Activated CD8-positive, alpha-beta T cell treated with anti-CD3 and anti-CD28 coated beads, Interleukin-2, amount 10 ng/mL, durations not matched to agents 7 days and 5 days (primary cell): ENCODE measurements at places on chromosomes 2 and 18. TPM values are rescaled to one million over a fixed set of nuclear protein-coding genes. Genes with fewer than 3 reads are reported as not detected.

The NT5C1B gene
- total RNA-seq: not detected

- no peak overlapping the region for H3K4me3 ChIP-seq
- DNase-seq: no peak
- no peaks in the 10 kb centered on the region for H3K27me3 ChIP-seq
- H3K4me1 ChIP-seq: no peaks in the 10 kb centered on the region
- H3K27ac ChIP-seq: no peak overlapping the region
Measured at GRCh38 chr2:2298081-2298480, 33.0 kb downstream of the MYT1L start.

GRCh38 chr2:173249661-173250641, 104.7 kb upstream of the CDCA7 start:
- no peak overlapping the region for H3K27ac ChIP-seq
- no peaks in the 10 kb centered on the region for H3K4me1 ChIP-seq
- DNase-seq: no peak

The USP37 gene
- total RNA-seq: 38.1 TPM

DNA sequence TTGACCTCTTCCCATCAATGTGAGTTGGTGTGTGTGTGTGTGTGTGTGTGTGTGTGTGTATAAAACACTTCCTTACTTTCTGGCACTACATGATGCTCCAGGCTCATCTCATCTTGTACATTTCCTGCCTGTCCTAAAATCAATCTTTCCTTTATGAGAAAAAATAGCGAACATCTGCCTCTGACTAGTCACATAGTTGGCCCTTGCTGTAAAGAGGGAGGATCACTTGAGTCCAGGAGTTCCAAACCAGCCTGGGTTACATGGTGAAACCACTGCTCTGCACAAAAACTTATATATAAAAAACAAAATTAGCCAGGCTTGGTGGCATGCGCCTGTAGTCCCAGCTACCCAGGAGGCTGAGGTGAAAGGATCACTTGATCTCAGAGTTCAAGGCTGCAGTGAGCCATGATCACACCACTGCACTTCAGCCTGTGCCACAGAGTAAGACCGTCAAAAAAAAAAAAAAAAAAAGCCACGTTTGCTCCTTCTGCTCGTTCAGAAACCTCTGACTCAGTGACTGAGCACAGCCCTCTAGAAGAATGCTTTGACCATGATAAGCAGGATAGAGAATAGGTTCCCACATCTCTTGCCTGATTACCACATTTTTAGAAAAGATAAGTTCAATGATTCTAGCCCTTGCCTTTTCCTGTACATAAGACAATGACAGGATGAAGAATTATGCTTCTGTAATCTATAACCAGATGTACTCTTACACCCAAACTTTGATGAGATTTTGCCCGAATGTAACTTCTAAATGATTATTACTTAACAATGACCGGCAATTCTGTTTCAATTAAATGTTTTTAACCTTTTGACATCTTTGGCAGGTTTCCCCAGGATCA, 45.2 kb upstream of the ST3GAL5 start:
- peak overlapping the region; percentile 42 for H3K27ac ChIP-seq
- peaks cover 2% of the 10 kb centered on the region for H3K27me3 ChIP-seq
- DNase-seq: peak; percentile 31

DNA sequence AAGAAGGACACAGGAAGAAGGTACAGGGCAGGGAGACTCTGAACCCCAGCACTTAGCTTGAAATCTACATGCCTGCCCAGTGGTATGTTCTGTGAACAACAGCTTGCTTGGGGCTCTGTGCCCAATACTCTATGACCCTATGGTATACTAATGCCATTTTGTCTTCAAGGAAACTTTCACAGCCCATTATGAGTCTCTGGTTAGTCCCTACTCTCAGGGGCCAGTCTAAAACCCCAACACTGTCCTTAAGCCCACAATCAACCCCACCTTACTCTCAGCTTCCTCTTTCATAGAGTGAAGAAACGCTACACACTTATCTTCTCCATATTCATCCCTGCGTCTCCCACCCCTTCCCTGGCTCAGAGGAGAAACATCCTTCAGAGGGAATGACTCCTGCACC, 16.0 kb downstream of the NEB start:
- no peak overlapping the region for H3K4me3 ChIP-seq
- no peaks in the 10 kb centered on the region for H3K4me1 ChIP-seq
- H3K36me3 ChIP-seq: no peaks in the 10 kb centered on the region
- no peak overlapping the region for H3K27ac ChIP-seq
- H3K27me3 ChIP-seq: no peaks in the 10 kb centered on the region
